ENCODE measurements at places on chromosomes 3 and 15.

DNA sequence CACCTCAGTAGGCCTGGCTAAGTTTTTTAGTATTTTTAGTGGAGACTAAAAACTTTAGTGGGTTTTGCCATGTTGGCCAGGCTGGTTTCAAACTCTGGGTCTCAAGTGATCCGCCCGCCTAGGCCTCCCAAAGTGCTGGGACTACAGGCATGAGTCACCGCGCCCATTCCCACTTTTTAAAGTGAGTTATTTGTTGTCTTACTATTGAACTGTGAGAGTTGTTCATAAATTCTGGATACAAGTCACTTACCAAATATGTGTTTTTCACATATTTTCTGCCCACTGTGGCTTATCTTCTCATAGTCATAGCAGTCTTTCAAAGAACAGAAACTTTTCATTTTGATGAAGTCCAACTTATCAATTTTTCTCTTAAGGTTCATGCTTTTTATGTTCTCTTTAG lies 29.9 kb upstream of the SPSB4 start:
- DNase-seq = no peak

DNA sequence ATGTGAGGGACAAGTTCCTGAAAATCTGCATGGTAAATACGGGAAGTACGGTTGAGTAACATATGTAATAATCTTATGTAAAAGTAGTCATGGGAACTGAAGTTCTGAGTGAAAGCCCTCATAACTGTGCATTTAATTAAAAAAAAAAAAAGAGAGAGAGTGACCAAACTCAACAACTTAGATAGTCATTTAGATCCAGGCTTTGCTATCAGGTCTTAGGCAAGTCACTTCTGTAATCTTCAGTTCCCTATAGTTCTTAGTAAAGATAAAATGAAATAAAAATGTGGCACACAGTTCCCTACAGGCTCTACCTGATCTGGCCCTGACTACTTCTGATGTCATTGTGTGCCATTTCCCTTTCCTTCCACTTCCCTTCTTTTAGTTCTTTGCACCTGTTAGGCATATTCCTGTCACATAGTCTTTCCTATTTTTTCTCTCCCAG lies 15.0 kb downstream of the RNF111 start:
- DNase-seq = no peak

DNA sequence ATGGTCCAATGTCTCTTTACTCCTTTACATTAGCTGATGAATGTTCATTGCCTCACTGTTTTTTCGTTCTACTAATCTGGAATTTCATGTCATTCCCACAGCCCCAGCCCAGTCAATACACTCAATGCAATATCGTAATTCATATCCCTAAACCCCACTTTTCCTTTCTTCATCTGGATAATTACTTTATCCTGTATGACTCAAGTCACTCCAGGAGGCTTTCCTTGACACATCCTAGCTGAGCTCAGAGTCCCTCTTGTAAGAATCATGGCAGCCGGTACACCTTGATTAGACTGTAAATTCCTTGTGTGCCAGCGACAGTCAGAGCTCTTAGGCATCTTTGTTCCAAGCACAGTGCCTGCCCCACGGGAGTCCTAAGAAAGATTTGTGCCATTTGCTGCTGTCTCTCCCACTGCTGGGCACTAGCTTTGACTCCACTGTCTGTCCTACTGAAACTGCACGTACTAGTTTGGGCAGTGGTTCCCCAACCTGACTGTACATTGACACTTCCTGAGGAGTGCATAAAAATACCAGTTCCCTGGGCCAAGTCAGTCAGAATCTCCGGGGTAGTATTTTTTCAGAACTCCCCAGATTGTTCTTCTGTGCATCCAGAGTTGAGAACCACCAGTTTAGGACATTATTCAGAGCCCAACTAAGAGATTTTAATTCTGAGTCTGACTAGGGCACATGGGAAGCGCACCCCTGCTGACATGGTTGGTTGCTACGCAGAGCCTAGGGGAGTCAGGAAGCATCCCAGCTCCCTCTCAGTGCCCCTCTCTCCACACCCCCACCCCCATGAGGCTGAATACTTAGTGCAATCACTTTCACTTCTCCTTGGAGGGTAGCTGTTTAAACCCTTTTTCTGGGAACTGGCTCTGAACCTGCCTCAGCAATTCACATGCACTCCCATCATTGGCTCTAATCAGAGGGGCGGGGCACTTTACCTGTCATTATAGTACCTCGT lies 19.5 kb upstream of the C3orf70 start:
- DNase-seq = no peak

- DNase-seq = peak; percentile 41
Observed at GRCh38 chr15:88658070-88658965, 19.5 kb downstream of the ISG20 start.
